ENCODE measurements at places on chromosomes 4 and X.

DNA sequence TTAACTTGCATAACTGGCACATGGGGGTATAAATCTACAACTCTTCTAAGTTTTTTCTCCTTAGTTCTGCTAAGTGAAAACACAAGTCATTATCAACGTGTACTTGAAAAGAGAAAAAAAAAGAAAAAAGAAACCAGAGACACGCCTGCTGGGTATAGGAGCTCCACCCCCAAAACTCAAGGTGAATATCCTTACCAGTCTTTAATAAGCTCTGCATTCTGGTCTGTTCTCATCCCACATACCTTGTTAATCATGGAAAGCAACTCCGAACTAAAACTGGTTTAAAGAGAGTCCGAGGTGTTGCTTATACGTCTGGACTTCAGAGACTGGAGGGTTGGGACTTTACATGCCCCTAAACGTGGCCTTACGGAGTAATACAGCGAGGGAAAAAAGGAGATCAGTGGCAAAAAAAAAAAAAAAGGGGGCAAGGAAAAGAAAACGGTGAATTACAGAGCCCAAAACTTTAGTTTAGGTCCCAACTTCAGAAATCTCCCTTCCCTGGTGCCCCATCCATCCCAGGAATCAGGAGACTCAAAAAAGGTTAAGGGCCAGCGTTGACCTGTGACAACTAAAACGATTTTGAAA, 1.0 kb downstream of the PGRMC2 start:
- peak; percentile 34 for DNase-seq

GRCh38 chrX:140206657-140207056, 241.3 kb upstream of the CXorf66 start:
- DNase-seq: no peak

DNA sequence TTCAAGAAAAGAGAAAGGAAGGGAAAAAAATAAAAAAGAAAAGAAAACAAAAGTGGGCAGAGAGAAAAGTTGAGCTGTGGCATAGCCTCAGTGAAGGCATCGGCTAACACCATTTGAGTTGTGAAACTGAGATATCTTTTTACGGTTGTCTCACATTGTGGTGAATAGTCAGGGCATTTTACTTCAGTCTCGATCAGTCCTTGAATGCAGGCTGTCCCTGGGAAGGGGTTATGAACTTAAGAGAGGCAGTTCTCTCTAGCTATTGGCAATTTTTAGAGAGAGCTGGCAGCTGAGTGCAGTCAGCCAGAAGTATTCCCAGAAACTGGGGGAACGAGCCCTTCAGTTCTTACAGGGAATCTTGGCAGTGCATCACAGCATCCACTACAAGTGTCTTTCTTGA, 93.5 kb upstream of the SLC6A14 start:
- no peak for DNase-seq

DNA sequence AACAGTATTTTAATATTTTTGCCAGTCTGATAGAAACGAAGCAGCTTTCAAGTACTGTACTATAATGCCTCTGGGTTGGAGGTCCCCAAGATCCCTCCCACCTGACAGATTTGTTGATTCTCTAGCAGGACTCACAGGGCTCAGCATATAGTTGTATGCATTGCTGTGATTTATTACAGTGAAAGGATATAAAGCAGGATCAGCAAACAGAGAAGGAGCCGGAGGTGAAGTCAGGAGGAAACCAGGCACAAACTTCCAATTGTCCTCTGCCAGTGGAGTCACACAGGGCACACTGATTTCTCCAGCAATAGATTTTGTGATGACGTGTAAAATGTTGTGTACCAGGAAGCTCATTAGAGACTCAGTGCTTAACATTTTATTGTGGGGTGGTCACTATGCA, 19.0 kb downstream of the USP53 start:
- DNase-seq: no peak

- no peak for DNase-seq
Measured at GRCh38 chr4:52641854-52642563, 17.1 kb downstream of the USP46 start.

GRCh38 chr4:179836179-179837075, 2394.2 kb upstream of the AGA start:
- DNase-seq: no peak

DNA sequence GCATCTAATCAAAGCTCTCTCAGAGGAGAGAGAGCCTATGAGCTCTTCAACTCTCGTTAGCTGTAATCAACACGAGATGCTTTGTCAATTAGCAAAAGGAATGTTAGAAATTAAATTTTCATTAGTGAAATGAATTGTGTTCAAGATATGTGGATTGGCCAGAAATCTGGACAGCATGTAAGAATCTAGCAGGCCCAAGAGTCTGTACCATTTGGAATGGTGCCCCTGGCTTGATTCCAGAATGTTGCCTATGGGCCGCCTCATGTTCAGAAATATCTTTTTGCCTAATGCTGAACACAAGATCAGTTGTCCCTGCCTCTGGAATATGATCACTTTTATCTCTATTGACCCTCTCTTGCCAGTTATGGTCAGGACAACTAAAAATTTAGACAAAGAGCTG, 88.2 kb downstream of the RBM46 start:
- no peak for DNase-seq

DNA sequence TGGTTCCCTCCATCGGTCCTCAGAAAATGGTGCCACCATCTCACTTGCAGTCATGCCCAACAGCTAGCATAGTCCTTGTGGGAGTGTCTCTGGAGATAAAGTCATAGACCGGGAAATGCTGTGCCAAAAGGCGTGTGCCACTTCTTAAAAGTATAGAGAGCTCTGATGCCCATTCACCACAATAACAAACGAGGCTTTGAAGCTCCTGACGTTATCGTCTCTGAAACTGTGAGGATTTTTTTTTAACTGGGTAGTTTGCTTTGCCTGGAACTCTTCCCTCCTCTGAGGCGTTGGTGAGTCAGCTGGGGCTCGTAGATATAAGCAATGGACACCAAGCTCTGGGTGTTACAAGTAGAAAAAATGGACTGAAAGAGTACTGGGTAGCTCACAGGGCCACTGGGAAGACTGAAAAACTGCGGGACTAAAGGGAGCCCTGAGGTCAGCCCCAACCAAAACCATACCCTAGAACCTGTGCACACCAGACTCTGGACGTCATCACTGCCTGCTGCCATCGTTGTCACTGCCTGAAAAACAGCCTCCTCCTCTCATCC, 89.4 kb upstream of the TRIM2 start:
- no peak for DNase-seq

GRCh38 chr4:24798036-24798610, 2.8 kb downstream of the SOD3 start:
- DNase-seq: no peak

DNA sequence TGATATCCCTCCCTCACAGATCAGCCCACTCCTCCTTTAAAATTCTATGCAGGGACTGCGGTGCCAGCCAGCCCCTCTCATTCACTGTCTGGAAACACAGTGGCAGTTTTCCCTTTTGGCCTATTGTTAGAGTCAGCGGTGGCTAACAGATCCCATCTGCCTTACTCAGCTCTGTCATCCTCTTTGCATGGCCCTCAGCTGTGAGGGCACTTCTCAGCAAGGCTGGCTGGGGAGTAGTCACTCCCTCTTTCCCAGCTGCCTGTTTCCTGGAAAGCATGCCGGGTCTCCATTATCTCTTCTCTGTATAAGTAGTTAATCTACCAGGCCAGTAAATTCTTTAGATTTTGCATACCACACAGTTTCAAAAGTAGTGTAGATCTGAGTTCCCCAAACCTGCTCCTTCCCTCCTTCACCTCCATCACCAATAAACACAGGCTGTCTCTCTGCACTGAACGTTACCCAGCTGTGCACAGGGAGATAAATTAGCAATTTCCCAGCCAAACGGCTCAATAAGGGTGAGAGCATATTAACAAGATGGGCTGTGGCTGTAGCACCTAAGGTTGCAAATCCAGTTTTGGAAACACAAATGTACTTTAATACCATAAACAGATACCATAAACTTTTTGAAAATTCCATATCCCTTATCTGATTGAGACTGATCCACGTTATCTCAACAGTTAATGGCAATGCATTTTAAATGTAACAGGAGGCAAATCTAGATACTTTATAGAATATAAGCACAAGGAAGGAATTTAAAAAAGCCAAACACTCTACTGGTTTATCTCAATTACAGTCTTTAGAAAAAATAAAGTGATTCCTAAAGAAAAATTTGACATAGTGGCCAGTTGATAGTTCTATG, 229.3 kb downstream of the ANKRD50 start:
- no peak for DNase-seq

DNA sequence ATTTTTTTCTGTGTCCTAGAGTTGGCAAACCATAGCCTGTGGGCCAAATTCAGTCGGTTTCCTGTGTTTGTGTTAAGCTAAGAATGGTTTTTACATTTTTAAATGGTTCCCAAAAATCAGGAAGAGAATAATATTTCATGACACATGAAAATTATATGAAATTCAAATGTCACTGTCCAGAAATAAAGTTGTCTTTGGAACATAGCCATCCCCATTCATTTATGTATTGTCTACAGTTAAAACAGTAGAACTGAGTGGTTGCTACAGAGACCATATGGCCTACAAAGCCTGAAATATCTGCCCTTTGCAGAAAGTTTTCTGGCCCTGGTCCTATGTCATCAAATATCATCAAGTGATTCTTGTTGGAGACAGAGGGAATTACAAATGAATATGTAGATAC, 15.5 kb downstream of the FRMPD4 start:
- no peak for DNase-seq

- no peak for DNase-seq
Measured at GRCh38 chr4:67158666-67159065, 386.6 kb downstream of the CENPC start.

- DNase-seq: no peak
Measured at GRCh38 chrX:96430756-96431455, 253.7 kb upstream of the DIAPH2 start.

- DNase-seq: no peak
Measured at GRCh38 chrX:119488749-119489148, 20.5 kb downstream of the SLC25A5 start.

GRCh38 chr4:169383724-169384123, 113.0 kb upstream of the SH3RF1 start:
- no peak for DNase-seq

DNA sequence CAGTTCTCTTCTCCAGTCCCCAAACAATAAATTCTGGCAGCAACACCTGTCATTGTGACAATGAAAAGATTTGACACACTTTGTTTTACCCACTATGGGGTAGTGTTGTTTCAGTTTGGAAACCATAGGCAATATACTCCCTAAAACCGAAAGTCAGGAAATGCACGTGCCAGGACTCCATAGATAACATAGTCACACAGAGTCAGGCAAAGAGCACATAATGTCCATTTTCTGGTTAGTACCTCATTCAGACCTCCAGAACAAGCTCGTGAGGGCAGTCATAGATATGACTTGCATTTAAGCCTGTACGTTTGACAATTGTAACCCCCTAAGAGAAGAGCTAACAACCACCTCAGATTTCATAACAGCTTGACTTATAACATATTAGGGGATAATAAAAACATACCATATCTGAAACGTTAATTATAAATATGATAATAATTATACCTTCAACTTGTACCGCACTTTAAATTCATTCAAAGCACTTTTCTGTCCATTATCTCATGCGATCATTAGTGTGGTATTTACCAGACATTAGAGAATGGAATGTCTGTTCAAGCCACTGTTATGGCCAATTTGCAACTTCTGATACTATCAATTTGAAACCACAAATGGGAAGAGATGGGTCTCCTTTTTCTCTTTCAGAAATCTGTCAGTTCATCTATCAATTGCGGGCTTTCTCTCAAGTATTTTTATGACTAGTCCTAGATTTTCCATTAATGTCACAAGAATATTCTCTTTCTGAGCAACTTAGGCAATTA, 147.4 kb downstream of the LDB2 start:
- no peak for DNase-seq

- no peak for DNase-seq
Measured at GRCh38 chrX:24553011-24553410, 87.9 kb downstream of the PDK3 start.

DNA sequence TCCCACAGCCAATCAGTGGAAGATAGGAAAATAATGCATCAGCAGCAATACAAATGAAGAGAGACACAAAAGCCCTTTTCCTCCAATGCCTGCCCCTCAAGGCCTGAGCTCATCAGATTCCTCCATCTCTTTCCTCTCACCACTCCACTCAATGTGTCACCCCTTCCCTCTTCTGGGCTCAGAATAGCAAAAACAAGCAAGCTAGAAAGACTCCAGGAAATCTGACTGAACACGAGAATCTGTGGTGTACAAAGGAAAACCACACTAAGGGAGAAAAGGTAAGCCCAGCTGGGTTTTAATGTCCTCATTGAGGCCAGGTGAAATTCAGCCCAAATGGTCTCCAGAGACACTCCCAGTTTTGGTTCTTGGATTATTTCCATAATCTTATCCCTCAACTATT, 46.3 kb downstream of the ARHGEF9 start:
- no peak for DNase-seq

GRCh38 chr4:20878806-20879205, 178.5 kb downstream of the PACRGL start:
- DNase-seq: no peak

DNA sequence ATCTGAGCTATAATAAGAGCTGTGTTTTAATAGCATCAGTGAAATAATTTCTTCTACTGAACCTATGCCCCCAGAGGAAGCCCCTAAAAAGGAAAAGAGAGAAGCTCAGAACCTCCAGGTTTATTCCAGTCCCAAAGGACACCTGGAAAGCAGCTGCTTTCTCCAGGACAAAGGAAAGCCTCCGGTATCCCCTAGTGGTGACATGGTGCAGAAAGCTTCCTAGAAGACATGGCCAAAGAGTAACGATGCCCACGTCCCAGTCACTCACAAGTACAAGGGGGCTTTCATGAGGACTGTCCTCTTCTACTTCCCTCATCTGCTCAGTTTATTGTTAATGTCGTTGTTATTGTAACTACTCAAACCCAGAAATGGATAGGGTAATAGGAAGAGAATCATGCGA, 343.9 kb downstream of the UNC5C start:
- DNase-seq: no peak

DNA sequence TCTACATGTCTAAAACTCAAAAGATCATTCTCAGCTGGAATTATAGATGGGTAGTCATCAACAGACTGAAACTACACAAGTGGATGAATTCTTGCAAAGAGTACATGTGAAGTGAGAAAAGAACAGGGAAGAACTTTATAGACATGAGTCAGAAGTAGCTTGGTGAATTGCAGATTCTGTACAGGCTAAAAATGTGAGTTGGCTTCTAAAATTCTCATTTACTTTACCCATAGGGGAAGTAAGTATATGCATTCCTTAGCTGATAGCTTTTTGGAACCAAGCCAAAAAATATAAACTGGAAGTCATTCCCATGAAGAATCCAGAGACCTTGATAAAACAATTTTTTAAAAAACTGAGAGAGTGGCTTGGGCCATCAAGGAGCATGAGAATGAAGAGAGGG, 584.2 kb upstream of the FTHL17 start:
- DNase-seq: no peak
